ENCODE measurements at places on chromosomes 1 and 21. TPM values are rescaled to one million over a fixed set of nuclear protein-coding genes. Genes with fewer than 3 reads are reported as not detected.

GRCh38 chr1:160483505-160484185 lies 39.4 kb downstream of the SLAMF6 start:
- no peak overlapping the region for H3K27ac ChIP-seq
- DNase-seq = no peak
- H3K27me3 ChIP-seq = no peaks in the 10 kb centered on the region
- H3K4me3 ChIP-seq = no peak overlapping the region

OVAAL gene
- total RNA-seq = not detected

TRIM33 gene
- total RNA-seq = 28.7 TPM

- H3K27ac ChIP-seq = peak overlapping the region; percentile 73
- peaks cover 8% of the 10 kb centered on the region for H3K4me1 ChIP-seq
- no peaks in the 10 kb centered on the region for H3K36me3 ChIP-seq
- no peak overlapping the region for H3K4me3 ChIP-seq
Measured at GRCh38 chr1:109197158-109198042, 16.3 kb upstream of the SARS1 start.

ST3GAL3 gene
- total RNA-seq = 5.4 TPM

FALEC gene
- 0.63 TPM for total RNA-seq

CD1E gene
- total RNA-seq = not detected

DNA sequence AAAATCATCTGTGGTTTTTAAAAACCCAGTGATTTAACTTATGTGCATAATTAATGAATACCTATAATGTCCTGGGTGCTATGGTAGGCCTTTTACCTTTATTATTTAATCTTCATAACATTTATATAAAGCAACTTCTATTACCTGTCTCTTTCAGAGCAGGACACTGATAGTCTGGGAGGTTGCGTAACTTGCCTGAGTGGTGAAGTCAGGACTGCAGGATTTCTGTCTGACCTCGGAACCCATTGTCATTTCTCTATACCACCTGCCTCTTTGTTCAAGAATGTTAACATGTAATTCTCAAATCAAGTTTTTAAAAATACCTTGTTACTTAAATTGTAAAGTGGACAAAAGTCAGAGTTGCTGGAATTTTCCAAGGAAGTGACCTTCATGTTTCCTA lies 41.0 kb upstream of the BACH1 start:
- H3K27ac ChIP-seq = no peak overlapping the region
- no peak for DNase-seq
- H3K4me3 ChIP-seq = no peak overlapping the region
- no peaks in the 10 kb centered on the region for H3K27me3 ChIP-seq

ECM1 gene
- total RNA-seq = 0.95 TPM

- peak overlapping the region; percentile 90 for H3K27ac ChIP-seq
- no peak for DNase-seq
- H3K27me3 ChIP-seq = no peaks in the 10 kb centered on the region
- 0 out of 2 replicates have a peak, but pooled peaks cover 6% of the 10 kb centered on the region for H3K4me1 ChIP-seq
Measured at GRCh38 chr1:11059155-11059967, 457 bp downstream of the SRM start.

PRELP gene
- total RNA-seq = not detected

GRCh38 chr1:28290851-28291250 lies 31.5 kb downstream of the SESN2 start:
- no peaks in the 10 kb centered on the region for H3K27me3 ChIP-seq
- peak; percentile 45 for DNase-seq
- no peak overlapping the region for H3K4me3 ChIP-seq
- no peaks in the 10 kb centered on the region for H3K36me3 ChIP-seq
- peaks cover 24% of the 10 kb centered on the region for H3K4me1 ChIP-seq

GRCh38 chr1:21759182-21759581 lies 23.8 kb downstream of the USP48 start:
- no peak for DNase-seq
- H3K27ac ChIP-seq = no peak overlapping the region
- H3K27me3 ChIP-seq = no peaks in the 10 kb centered on the region
- H3K4me1 ChIP-seq = no peaks in the 10 kb centered on the region

SYT2 gene
- 0.09 TPM for total RNA-seq
